ENCODE measurements at places on chromosomes 2 and 18.

GRCh38 chr2:96965781-96966514, 20.4 kb downstream of the FAM178B start:
- no peak for DNase-seq

GRCh38 chr2:54952978-54953456, 97.2 kb downstream of the RTN4 start:
- no peak for DNase-seq

DNA sequence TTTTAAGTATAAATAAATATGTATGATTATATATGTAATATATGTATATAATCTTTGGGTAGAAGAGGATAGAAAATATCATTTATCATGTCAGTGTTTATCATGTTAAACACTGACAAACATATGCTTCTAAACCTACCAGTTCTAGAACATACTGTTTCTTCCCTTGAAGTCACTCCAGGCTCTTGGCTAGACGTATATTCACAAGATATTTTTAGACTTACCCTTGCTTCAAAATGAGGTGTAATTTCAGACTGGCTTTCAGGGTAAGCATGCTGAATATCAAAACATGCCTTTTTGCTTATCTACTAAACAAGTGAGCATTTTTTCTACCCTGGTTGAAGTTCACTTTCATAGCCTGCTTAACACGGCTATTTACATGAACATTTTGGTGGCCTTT, 642.4 kb upstream of the PKDCC start:
- no peak for DNase-seq

- DNase-seq, result no peak
These were observed 314.8 kb downstream of the CDH2 start for GRCh38 chr18:27862041-27862682.

DNA sequence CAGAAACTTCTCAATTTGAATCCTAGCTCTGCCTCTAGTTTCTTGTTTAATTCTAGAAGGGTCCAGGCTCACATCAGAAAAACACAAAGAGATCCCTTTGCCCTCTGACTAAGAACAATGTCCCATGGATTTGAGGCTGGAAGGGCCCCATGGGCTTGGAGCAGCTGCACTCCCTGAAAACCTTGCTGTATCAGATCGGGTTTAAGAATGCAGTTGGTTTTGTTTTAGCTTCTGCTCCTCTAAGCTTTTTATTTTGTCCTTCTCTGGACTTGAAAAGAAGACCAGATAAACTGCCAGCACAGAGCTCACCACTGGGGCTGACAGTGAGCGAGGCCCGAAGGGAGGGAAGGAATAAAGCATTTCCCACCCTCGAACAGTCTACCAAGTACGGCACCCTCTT, 69.2 kb upstream of the WIPF1 start:
- DNase-seq, result no peak

DNA sequence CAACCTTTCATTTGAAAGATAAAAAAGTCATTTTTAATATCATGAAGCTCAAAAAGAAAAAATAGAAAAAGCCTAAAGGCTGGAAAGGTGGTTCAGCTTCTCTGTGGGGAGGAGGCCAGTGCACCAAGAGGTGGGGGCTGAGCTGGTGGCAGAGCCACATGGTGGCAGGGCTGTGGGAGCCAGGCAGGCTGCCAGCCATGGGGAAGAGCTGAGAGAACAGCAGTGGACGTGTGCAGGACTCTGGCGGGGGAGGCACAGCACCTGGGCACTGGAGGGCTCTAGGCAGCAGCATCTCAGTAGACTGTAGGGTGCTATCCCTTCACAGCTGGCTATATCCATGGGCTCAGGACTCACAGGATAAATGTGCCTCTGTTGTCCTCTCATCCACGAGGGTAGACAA, 47.8 kb downstream of the STK25 start:
- no peak for DNase-seq

GRCh38 chr2:69683170-69683971, 39.8 kb upstream of the AAK1 start:
- DNase-seq, result no peak

- no peak for DNase-seq
These were observed 97.7 kb upstream of the ACAA2 start for GRCh38 chr18:49910986-49911385.

- DNase-seq, result no peak
These were observed 62.3 kb upstream of the ACYP2 start for GRCh38 chr2:54052825-54053718.

GRCh38 chr2:133562558-133562957, 5.7 kb downstream of the NCKAP5 start:
- DNase-seq, result no peak

GRCh38 chr2:217510771-217511291, 492.0 kb downstream of the TNS1 start:
- no peak for DNase-seq

DNA sequence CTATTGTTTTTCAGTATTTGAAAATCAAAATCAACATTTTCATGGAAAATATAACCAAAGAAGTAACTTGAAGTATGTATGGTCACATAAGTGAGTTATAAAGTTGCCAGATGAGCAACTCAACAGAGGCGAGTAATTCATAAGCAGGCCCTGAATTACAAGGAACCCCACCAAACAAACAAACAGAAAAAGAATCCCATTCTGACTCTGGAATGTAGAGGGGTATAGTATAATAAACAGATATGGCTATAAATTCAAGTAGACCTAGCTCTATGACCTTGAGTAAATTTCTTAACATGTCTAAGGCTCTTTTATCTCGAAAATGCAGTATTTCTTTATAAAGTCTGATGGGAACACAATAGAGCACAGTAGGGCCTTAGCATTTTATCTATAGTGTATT, 4.7 kb upstream of the CDH2 start:
- no peak for DNase-seq

DNA sequence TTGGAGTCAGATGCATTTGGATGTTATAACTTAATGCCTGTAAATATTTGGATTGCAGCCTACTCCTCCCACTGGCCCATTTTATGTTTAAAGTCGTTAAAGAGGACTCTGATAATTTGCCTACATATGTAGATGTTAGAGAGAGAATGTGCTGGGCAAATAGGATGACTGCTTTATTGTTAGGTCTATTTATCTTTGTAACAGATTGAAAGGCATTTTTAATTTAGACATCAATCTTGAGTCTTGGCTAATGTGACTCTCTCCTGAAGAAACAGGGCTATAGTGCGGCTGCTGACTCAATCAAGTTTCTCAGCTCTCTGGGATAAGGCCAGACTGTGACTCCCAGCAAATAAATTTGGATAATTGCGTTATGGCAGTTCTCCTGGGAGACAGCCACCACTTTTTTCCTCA, 1101.4 kb downstream of the CBLN2 start:
- no peak for DNase-seq

DNA sequence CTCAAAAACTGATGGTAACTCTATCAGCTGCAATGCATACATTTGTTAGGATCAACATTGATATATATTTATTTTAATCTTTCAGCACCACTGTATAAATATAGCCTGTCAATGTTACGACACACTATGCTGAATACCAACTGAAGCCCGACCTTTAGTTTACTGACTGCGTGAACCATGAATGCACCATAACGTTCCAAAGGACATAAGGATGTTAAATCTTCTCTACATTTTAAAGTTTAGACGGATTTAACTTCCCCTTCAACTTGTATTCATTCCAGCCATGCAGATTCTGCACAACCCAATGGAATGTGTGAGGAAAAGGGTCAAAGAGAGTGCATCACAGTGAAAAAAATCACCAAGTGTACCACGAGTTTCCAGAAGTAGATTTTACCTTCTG, 489.5 kb downstream of the IRS1 start:
- DNase-seq, result no peak

GRCh38 chr2:120926463-120927264, 191.0 kb downstream of the GLI2 start:
- no peak for DNase-seq

GRCh38 chr2:8231902-8232301, 450.0 kb upstream of the ID2 start:
- DNase-seq, result no peak

DNA sequence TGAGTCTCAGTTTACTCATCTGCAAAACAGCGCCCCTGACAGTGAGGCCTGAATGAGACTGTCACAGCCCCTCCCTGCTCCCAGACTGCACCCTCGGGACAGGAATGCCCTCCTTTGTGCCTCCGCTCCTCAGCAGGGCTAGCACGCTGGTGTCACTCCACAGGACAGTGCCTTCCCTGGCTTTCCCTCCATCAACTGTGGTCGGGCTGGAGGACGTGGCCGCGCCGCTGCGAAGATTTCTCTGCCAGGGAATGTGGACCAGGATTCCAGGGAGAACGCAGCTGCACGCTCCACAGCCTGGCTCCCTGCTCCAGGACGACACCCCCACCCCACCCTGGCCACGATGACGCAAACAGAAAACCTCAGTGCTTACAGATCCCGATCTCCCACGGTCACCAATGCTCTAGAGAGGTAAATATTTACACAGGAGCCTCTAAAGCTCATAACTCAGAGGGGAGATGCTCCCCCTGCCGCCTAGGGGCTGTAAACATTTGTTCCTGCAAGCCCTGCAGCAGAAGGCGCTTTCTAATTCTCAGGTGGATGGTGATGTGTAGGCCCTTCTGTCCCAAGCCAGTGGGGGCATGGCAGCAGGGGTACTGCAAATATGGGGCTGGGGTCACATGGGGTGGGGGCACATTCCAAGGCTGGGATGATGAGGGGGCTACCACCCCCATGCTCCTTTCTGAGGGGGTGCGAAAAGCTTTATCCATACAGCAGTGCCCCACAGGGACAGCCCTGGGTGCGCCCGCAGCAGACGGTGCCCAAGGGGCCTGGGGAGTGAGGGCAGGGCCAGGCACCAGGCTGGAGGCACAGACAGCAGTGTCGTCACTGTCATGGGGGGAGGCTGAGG, 12.4 kb downstream of the HS6ST1 start:
- DNase-seq, result no peak

DNA sequence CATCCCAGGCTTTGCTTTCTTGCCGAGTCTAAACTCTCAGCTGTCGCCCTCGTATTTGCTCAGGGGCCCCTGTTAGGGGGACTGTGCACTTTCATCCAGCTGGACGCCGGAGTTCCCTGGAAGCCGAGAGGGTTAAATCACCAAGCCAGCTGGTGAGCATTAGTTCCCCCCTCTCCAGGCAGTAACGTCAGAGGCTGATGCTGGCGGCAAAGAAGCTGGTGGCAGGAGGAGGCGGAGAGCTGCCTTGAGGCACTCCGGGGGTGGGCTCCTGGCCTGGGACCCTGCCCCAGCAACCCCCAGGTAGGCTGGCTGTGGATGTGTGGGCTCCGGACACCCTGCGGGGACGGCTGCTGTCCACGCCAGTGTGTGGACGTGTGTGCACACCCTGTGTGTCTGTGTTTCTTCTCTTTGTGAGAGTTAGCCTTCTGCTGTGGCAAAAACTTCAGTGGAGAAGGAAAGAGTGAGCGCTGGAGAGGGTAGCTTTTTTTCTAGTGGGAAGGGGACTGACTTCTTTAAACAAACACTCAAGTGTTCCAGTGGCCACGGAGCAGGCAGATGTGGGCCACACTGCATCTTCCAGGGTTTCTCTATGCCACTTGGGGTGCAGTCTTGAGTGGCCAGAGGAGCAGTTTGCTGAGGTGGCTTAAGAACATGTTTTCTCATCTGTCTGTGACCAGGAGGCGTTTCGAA, 84.7 kb downstream of the GLI2 start:
- no peak for DNase-seq

DNA sequence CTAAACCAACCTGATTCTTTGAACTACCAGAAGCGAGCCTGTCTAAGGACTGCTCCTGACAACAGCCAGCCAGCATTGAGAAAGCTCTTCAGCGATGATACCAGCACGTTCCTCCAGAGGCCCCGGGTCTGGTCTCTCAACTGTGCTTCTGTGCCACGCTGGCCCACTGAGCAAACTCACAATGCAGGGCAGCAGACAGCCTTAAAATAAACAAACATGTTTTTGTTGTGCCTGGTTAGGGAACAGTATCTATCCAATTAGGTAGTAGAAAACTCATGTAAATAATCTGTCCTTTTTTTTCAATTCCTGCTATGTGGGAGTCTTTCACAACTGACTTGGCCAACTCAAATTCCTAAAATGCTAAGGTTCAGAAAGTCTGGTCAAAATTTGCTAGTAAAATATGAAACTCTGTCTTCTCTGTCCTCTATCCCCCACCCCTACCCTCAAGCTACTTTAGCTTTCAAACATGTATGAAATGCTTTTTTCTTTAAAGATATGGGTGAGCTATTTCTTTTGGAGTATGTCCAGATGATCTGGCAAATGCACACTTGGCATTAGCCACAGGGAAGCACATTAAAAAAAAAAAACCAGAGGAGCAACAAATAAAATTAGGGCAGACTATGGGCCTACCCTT, 21.4 kb upstream of the EML4 start:
- DNase-seq, result no peak

DNA sequence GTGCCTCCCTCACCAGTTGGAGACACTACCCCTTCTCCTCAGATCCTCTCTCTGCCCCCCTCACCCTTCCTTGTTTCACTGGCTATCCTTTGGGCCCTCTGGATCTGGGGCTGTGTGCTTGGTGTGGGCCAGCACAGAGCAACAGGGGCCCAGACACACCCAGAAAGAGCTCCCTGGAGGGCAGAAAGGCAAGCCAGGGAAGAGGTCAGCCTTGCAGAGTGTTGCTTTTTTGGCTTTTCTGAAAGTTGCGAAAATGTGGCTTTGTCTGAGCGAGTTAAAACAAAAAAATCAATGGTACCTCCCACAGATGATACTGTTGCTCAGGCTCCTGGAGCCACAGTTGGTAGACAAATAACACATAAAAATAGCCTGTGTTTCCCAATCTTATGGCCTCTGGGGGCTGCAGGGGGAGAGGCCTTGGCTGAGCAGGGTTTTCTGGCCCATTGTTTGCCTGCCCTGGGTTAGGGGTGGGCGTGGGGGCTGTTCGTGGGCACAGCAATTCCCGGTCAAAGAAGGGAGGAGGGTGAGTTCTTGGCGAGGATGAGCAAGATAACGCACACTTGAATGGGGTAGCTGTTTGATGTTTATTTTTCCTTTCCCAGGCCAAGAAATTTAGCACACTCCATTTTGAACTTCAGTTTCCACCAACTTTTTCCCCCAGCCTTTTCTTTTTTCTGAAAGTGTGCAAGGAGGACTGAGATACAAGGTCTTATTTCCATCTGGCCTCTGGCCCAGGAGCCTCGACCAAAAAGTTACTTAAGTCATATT, 167.0 kb upstream of the HAAO start:
- DNase-seq, result no peak

DNA sequence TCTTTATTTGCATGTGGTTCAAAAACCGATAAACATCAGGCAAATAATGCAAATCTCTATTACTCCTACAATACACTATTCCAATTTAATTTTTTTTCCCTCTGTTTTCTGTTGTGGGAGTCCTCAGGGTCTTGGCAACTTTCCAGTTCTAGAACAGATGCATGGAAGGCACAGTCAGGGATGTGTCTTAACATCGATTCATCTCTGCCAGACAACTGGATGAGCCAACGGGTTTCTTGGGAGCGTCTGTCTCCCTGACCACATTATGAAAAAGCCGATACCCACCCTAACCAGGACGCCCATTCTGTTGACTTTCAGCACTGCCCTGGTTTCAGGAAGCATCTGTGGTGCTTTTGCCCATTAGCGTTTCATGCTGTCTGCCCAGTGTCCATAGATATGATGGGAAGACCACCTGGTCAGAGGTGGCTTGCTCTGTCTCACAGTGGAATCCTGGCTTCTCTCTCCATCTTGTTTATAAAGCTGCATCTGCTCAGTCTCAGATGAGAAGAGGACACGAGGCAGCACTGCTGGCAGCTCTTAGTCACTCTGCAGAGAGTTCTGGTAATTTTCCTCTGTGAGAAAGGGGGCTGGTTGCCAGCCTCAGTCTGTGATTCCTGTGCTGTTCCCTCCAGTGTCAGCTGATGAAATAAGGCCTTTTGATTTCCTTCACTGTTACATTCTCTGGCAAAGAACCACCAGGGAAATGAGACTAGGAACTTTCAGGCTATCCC, 57.9 kb upstream of the KCNE4 start:
- no peak for DNase-seq

- DNase-seq, result no peak
These were observed 145.9 kb downstream of the DDX1 start for GRCh38 chr2:15737314-15738224.

GRCh38 chr2:69138793-69139459, 125.9 kb downstream of the ANTXR1 start:
- DNase-seq, result no peak

Measured in activated T-helper 1 cell treated with anti-CD3 and anti-CD28 coated beads, Interleukin-2, amount 50 U/mL, for 16 hours (primary cell).